ENCODE measurements at places on chromosomes 6 and 20. TPM values are rescaled to one million over a fixed set of nuclear protein-coding genes. Genes with fewer than 3 reads are reported as not detected.

GRCh38 chr20:47227576-47227975 is 128.9 kb downstream of the ZMYND8 start:
- DNase-seq: no peak

NRN1 gene
- total RNA-seq: 48.5 TPM

DNA sequence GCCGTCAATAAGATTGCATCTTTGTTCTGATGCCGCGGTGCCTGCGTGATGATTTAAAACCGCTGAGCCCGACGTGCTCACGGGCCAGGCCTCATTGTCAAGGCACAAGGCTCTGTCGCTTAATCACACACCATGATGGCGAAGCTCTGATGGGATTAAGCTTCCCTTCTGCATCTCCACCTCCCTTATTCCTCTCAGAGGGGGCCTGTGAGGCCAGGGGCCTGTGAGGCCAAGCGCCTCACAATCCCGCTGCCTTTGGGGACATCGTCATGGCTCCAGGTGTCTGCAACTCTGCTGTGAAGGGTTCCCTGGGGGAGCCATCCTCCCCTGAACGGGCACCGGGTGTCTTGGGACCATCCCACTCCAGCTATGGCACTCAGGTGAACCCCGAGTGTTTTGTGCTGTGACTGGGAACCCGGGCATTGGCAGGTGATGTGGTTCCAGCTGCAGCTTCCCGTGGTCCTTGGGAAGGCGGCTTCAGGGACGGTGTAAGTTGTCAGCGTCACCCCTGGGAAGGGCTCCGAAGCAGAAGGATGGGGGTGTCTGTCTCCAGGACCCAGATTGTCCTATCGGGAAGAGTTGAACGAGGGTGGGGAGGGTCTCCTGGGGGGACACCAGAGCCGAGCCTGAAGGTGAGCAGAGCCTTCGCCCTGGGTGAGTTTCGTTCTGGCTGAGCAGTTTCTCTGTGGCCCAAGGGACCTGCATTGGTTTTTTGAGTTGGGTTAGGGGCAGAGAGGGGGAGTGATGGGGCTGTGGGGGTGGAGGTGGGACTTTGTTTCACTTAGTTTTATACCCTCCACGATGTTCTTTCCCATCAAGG is 18.0 kb upstream of the BHLHE23 start:
- peak; percentile 15 for DNase-seq

DNA sequence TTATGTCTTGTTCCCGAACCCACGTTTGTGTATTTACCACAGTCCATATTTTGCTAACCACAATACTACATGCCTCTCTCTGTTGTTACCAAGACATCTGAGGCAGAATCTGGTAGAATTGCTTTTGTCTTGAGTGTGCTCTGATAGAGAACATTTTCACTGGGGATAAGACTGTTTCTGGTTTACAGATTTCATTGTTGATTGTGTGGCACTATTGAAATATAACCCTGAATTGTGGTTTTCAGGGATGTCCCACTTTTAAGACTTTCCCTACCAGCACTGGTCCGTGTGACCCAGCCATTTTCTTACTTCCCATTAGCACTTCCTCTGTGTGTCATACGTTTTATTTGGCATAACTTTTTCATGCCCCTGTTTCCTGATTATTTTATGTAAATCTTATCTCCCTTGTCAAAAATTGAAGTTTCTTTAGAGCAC is 12.2 kb downstream of the NCOA7 start:
- DNase-seq: no peak

GRCh38 chr20:54082100-54082499 is 11.7 kb upstream of the BCAS1 start:
- DNase-seq: no peak

RAB5IF gene
- total RNA-seq: 48.9 TPM

DNA sequence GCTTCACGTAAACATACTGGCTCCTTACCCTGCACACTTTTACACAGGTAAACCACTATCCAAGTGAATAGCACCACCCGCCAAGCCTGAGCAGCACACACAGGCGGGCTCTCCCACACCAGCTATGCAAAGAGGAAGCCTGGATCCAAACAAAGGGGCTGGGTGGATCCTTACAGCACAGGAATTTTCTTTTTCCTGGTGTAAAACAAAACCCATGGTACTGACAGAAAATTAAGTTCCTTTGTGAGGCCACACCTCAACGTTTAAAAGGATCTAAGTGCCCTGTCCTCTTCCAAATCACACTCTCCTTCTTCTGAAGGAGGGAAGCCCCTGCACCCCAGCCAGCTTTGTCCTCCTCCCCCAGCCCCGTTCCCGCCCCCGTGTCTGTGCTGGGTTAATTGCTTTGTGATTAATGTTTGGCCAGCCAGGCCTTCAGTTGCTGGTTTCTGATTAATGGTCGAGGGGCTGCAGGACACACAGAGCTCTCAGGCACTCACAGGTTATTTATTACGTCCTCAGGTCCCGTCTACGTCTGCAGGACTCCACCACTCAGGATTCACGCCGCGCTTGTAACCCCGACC is 6.1 kb downstream of the DACT2 start:
- no peak for DNase-seq

UNC93A gene
- total RNA-seq: not detected

DNA sequence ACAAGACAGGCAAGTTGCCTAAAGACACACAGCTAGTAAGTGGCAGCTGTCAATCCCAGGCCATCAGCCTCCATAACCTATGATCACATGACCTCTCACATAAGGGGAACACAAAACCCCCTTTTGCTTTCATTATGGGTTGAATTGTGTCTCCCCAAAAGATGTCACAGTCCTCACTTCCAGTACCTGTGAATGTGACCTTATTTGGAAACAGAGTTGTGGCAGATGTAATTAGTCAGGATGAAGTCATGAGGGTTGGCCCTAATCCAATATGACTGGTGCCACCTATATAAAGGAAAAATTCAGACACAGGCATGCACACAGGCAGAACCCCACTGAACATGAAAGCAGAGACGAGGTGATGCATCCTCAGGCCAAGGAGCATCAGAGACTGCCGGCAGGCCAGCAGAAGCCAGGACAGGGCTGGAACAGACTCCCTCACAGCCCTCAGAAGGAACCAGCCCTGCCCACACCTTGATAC is 33.6 kb downstream of the GFOD1 start:
- no peak for DNase-seq

GRCh38 chr6:71262914-71263313 is 25.7 kb upstream of the OGFRL1 start:
- no peak for DNase-seq

GRCh38 chr6:87287251-87287650 is 35.1 kb upstream of the SMIM8 start:
- DNase-seq: no peak

DNA sequence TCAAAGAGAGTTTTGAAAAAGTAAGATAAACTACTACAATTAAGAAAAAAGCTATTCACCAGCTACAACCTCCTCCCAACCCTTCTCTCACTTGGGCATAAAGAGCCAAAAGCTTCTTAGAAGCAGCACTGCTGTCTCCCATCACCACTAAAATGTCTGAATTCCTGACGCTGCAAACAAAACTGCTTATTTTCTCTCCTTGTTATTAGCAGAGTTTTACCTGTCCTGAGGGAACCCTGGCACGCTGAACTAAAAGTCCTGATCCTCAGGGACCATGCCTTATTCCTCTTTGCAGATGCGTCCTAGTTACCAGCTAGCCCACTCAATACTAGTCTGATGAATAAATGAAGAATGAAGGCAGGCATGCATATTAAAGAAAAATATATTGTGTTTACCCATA is 1.1 kb downstream of the HACE1 start:
- no peak for DNase-seq

- peak; percentile 91 for DNase-seq
These were observed 268.2 kb downstream of the CDC5L start for GRCh38 chr6:44655412-44656342.

GRCh38 chr6:112502351-112503090 is 155.4 kb downstream of the RFPL4B start:
- no peak for DNase-seq

DNA sequence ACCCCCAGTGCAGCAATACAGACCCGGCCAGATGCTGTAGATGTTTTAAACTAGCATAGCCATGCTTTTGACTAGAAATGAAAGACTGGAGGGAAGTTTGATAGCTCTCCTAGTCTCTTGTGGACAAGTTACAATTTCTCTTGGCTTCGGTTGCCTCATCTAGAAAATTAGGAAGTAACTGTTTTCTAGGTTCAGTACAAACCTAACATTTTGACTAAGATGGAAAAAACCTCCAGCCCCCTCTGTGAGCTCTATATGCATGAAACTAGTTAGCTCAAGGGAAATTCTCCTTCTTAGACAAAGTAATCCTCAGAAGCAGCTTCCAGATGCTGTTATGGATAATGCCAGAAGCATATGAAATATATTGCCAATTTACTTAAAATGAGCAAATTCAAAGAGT is 86.6 kb downstream of the RNF144B start:
- DNase-seq: no peak

- no peak for DNase-seq
These were observed 831.6 kb downstream of the QKI start for GRCh38 chr6:164246082-164246481.

DNA sequence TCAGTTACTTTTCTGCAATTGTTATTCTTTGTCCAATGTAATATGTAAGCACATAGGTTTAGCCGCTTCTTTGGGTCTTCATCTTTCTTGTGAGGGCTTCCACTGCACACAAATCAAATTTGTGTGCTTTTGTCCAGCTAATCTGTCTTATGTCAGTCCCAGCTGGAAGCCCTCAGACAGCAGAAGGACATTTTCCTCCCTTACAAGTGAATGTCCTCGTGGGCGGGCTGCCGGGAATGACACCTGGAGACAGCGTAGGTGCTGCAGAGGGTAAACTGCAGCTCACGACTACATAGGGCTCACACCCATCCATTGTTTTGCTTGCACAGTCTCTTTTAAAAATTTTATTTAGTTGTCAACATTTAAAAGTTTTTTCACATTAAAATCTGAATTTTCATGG is 24.6 kb upstream of the PPP1R14C start:
- no peak for DNase-seq

KPNA5 gene
- 21.9 TPM for total RNA-seq

DNA sequence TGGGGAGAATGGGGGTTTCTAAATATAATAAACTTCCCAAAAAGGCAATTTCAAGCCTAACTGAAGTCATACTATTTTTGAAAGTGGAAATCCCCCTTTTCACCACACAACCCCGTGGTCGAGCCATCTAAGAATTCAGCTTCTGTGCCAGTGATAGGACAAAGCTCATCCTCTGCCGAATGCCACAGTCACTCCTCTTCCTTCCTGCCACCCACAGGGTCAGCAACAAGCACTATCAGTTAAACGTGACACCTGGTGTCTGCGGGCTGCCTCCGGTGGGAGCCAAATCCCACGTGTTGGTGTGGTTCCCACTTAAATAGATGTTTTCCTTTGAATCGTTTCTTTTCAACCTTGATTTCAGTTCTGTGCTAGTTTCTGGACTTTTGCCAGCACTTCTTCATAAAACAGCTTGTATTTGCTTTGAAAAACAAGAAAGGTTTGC is 60.7 kb downstream of the TNFAIP3 start:
- DNase-seq: no peak

- peak; percentile 69 for DNase-seq
These were observed 171.4 kb downstream of the GMPR start for GRCh38 chr6:16409531-16410441.

DNA sequence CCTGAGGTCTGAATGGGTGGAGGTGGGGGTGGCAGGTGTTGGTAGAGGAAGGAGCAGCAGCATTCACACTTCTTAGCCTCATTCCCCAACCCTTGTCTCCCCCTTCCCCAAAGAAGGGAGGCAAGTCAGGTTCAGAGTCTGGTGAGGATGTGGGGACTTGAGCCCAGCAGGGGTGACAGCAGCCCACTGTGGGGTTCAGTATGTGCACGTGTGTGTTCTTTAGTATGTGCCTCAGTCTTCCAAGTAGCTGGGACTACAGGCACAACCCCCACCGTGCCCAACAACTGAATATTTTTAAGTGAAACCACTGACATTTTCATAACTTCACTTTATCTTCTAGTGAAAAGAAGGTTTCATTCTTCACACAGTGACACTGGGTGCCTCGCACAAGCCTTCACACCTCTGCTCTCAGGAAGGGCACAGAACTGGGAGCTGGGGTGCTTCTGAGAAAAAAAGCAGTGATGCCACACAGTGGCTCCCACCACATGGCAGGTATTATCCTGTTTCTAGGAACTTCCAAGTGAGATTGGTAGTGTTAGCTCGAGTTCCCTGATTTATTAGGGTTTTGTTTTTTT is 33.4 kb upstream of the PRELID3B start:
- no peak for DNase-seq

DNA sequence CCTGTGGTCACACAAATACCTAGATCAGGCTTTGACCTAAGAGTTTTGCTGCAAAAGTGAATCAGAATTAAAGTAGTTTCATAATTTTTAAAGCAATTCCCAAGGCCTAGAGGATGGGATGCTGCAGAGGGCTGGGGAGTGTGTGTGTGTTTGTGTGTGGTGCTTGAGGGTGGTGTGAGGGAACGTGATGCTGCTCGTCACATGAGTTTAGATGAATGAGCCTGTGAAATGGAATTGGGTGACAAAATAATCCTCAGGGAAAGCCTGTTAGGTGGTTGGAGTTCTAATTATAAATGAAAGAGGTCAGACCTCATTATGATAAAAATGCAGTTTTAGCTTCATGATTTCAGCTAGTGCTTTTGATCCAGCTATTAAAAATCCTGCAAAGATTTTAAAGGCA is 87.5 kb upstream of the TMEM170B start:
- DNase-seq: no peak

GRCh38 chr6:46848684-46849360 is 55.6 kb downstream of the MEP1A start:
- DNase-seq: peak; percentile 93

PTCRA gene
- total RNA-seq: not detected

GRCh38 chr6:10687582-10687981 is 6.8 kb downstream of the C6orf52 start:
- no peak for DNase-seq

GRCh38 chr20:2032168-2032567 is 38.3 kb upstream of the PDYN start:
- no peak for DNase-seq

DNA sequence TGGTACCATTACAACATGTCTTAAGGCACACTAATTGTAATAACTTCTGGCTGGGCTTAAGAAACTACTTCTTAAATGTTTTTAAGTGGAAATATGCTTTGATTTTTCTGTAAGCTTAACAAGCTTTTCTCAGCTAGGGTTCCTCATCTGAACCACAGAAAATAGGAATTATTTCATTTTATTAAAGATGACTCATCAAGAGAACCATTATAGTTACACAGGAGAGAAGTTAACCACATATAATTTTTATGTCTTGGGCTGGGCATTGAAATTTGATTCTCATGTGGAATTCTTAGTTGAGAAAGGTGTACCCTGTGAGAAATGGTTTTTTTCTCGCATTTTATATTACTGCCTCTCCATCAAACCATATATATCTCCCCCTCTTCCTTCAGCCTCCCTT is 75.1 kb downstream of the QKI start:
- DNase-seq: no peak

GRCh38 chr6:141551318-141551717 is 581.4 kb upstream of the GJE1 start:
- DNase-seq: no peak

Data from glutamatergic neuron (in vitro differentiated cells).